ENCODE measurements at places on chromosomes 6 and 20.

- DNase-seq, result no peak
Observed at GRCh38 chr6:101090281-101090680, 209.2 kb upstream of the ASCC3 start.

- DNase-seq, result no peak
Observed at GRCh38 chr6:14921170-14921569, 324.7 kb upstream of the JARID2 start.

GRCh38 chr6:67717281-67717680, 917.8 kb upstream of the ADGRB3 start:
- DNase-seq, result no peak

DNA sequence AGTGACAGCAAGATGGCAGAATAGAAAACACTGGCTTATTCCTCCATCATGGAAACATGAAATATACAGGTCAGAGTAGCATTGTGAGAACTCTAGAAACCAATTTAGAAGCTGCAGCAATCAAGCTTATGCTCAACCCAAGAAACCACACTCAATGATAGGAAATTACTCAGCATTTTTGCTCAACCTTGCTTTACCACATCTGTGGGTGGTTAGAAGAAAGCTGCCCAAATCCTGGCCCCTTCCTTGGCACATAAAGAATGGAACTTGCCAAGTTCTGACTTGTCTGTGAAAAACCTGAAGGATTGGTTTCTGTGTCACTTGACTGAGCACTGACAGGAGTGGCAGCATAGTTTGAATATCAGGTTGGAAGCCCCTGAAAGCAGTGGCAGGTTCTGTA, 108.0 kb upstream of the MOCS1 start:
- no peak for DNase-seq

DNA sequence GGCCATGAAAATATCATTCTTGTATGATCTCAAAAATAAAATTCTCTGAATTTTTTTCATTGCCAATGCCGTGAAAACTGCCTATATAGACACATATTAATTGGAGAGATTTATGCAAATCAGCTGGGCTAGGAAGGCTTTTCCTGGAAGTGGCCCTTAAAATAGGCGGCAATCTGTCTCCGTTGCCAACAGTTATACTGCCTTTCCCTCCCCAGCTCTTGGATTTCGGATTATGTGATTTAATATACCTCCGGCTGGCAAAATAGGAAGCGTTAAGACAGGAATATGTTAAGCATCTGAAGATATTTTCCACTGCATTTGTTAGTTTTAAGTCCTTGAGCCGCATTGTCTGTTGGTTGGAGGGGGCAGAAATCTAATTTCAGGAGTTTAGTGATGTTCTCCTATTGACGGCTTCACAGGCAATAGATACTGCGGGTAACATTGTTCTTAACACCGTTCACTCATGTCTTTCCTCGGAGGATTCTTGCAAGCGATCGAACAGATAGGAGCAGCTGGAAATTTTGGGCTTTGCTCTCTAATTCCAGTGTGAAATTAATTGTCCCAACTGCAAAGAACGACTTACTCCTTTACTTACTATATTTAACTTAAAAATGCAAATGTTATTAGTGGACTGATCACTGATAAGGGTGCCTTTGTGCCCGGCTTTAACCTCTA, 113.3 kb downstream of the LINC00237 start:
- no peak for DNase-seq

DNA sequence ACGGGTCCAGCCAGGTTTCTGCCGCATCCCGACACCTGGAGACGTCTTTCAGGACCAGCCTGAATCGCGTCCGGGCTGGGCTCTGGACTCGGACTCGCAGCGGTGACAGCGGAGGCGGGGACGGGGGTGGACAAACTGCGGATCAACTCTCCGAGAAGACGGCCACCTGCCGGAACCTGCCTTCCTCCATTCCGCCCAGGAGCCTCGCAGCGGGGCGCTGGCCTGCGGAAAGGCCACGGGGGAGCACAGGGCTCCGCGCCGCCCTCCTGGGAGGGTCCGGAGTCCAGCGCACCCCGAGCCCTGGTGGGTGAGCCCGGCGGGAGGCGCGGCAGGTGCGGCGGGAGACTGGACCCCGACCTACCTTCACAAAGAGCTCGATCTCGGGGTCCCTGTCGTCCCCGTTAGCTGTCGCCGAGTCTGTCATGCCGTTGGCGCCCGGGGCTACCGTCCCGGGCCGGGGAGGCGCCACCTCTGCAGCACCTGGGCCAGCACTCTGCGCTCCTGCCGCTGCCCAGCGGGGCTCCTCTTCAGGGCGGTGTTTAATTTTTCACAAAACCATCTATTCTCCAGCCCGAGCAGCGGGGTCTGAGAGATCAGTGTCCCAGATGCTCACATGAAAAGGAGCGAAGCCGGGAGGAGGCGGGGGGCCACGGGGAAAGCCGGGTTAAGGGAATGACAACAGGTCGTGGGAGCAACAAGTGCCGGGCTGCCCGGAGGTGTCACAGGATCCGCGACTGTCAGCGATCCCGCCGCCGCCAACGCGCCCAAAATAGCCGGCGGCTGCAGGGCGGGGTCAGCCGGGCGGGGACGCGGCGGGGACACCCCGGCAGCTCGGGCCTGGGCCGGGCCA, at the start of gene CLIC5:
CLIC5 (minus strand) TSS at position 742 of the 850 bp plus-strand sequence; CDS start at position 424, 318 bp downstream.
- DNase-seq, result no peak

DNA sequence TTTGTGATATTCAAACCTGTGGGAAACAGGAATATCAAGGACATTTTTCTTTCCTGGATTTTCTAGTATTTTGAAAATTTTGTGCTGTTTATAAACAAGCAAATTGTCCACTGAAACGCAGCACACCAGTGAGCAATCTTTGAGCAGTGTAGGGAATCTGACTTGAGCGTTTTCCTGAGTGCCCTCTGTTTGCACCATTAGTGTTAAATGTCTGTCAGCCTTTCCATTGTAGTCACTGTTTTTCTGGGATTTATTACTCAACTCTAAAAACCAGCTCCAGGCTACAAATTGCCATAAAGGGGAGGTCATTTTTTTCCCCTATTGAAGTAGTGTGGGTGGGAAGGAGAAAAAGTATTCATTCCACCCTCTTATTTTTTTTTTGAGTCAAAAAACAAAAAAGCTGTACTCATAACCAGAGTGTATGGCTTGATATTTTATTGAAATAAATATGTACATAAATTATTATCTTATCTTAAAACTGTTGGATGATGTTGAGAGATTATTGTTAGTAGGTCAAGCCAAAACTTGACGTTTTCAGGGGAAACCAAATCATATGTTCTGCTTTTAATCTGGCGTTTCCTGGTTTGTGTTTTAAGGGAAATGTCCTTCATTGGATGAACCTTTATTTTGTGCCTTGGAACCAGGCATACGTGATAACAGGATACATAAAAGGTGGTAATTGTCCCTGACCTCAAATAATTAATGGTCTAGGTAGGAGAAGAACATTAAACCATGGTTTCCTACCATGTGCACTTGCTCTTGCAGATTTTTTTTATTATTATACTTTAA, 51.8 kb downstream of the TSHZ2 start:
- no peak for DNase-seq

GRCh38 chr6:14871221-14871620, 374.6 kb upstream of the JARID2 start:
- no peak for DNase-seq

DNA sequence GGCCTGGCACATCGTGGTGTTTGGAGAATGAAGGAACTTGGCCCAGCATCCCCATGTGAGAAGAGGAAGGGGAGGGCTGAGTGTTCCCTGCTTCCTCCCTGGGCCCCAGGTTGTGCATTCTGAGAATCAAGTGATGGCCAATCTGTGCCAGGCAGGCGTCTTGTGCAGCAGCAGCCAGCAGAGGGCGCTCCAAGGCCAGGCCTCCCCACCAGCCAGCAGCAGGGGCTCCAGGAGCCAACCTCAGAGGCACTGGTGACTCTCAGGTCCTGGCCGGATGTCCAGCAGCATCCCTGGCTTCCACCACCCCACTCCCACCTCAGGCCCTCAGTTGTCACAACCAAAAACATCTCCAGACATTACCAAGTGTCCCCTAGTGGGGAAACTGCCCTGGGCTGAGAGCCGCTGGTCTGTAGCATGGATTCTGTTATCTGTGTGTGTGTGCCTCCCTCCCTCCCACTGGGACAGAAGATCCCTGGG, 192.0 kb downstream of the PREX1 start:
- DNase-seq, result peak; percentile 25

DNA sequence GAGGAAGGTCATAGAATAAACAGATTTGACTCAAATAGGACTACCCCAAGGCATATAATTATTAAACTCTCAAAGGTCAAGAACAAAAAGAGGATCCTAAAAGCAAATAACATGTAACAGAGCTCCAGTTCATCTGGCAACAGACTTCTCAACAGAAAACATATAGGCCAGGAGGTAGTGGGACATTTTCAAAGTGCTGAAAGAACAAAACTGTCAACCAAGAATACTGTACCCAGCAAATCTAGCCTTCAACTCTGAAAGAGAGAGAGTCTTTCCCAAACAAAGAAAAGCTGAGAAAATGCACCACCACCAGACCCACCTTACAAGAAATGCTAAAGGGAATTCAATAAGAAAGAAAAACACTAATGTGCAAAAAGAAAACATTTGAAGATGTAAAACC, 11.9 kb downstream of the NQO2 start:
- no peak for DNase-seq

- DNase-seq, result no peak
Observed at GRCh38 chr6:142026471-142026870, 106.3 kb upstream of the GJE1 start.

DNA sequence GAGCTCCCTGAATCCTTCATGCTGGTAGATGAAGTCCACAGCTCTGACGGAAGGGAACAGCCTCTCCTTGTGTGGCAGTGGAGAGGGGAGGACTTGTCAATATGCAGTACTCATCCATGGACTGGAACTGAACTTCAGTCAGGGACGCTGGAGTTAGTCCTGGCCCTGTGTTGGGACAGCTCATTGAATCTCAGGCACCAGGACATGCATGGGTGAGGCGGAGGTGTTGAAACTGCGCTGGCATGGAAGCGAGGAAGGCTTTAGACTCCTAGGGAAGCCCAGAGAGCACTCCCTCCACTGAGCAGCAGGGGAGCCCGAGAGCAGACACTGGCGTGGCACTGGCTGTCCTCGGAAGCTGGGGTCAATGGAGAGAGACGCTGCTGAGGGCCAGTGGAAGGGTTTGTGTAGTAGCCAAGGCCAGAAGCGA, 161.3 kb upstream of the GGTLC1 start:
- DNase-seq, result no peak

Data from COR-L47 (cell line).